ENCODE measurements at places on chromosomes 7 and 10.

- DNase-seq: no peak
Measured at GRCh38 chr10:34584164-34584563, 230.9 kb downstream of the PARD3 start.

- DNase-seq: no peak
Measured at GRCh38 chr7:77455321-77455720, 39.2 kb upstream of the GSAP start.

- DNase-seq: no peak
Measured at GRCh38 chr7:126979722-126980121, 273.0 kb downstream of the GRM8 start.

DNA sequence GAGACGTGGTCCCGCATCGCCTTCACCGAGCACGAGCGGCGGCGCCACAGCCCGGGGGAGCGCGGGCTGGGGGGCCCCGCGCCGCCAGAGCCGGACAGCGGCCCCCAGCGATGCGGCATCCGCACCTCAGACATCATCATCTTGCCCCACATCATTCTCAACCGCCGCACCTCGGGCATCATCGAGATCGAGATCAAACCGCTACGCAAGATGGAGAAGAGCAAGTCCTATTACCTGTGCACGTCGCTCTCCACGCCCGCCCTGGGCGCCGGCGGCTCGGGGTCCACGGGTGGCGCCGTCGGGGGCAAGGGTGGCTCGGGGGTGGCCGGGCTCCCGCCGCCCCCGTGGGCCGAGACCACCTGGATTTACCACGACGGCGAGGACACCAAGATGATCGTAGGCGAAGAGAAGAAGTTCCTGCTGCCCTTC, 737 bp downstream of the CNNM2 start:
- DNase-seq: no peak

DNA sequence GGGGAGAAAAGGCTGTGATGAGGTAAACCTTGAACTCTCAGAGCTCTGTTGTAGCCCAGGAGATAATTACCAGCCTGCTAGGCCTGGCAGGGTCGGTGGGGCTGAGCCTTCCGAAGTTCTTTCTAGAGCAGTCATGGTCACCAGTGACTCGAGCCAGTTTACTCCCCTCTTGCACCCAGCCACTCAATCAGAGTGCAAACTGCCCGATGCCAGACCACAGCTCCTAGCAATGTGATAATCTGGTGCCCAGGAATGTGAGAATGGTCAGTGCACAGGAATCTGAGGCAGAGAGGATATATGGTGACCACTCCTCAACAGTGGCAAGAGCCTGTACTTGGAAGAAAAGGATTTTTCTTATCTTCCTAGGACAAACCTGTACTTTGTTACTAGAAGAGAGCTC, 46.4 kb upstream of the KMT2E start:
- DNase-seq: no peak

DNA sequence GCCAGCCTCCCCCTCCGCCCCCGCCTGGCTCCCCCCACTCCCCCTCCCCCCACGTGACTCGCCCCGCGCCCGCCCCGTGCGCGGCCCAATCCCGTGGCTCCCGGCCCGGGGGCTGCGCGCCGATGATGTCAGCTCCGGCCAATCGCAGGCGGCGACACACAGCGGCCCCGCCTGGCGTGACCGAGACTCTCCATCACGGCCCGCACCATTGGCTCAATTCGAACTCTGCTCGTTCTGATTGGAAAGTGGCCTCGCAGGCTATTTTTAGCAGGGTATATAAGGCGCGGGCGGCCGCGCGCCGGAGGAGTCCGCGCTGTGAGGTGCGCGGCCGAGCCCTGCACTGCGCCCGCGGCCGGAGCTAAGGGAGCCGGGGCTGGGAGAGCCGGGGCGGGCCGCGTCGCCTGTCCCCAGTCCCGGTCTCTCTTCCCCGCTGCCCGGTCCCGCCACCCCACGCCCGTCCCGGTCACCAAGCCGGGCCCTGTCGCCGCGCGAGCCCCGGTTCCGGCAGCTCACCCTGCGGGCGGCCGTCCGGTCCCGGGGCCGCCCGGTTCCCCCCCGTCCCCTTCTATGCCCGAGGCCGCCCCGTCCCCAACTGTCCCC, 342 bp upstream of the KLF6 start:
- peak; percentile 99 for DNase-seq

- DNase-seq: peak; percentile 21
Measured at GRCh38 chr10:71244431-71245419, 32.4 kb downstream of the UNC5B start.

DNA sequence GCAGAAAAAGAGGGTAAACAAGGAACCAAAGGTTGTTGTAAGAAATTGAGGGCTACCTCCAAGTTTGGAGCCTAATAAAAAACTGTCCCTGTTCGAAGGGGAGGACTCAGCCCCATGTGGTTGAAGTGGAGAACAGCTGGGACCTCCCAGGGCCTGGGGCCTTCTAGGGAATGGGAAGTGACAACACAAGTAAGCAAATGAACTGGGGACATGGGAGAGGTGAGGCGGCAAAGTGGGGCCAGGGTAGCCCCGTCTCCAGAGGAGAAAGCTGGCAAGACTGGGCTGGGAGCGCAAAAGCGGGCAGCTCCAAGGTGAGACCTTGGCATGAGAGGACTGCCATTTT, 198.1 kb downstream of the ZNF438 start:
- DNase-seq: no peak

DNA sequence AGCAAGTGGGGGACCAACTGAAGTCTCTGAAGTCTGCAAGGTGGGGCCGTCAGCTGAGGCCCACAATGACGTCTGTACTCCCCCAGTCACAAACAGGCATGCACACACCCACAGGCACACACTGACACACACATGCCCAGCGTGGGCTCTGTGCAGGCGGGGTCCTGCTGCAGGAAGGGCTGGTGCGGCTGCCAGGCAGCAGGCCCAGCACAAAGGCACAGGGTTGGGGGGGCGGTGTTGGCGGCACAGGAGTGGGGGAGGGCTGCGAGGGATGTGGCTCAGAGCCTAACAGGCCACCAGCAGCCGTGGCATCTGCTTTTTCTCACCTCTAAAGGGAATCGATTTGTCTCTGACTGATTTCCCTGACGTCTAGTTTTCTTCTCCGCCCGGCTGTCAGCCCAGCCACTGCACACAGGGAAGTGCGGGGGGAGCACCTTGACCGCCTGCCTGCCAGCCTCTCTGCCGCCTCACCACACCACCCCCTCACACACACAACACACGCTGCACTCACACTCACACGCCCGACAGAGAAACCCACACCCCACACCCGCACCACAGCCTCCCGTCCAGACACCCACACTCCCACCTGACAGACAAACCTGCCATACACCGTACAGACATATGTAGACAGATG, 43.5 kb upstream of the ZMIZ1 start:
- peak; percentile 52 for DNase-seq
